ENCODE measurements at places on chromosomes 2 and 18.

DNA sequence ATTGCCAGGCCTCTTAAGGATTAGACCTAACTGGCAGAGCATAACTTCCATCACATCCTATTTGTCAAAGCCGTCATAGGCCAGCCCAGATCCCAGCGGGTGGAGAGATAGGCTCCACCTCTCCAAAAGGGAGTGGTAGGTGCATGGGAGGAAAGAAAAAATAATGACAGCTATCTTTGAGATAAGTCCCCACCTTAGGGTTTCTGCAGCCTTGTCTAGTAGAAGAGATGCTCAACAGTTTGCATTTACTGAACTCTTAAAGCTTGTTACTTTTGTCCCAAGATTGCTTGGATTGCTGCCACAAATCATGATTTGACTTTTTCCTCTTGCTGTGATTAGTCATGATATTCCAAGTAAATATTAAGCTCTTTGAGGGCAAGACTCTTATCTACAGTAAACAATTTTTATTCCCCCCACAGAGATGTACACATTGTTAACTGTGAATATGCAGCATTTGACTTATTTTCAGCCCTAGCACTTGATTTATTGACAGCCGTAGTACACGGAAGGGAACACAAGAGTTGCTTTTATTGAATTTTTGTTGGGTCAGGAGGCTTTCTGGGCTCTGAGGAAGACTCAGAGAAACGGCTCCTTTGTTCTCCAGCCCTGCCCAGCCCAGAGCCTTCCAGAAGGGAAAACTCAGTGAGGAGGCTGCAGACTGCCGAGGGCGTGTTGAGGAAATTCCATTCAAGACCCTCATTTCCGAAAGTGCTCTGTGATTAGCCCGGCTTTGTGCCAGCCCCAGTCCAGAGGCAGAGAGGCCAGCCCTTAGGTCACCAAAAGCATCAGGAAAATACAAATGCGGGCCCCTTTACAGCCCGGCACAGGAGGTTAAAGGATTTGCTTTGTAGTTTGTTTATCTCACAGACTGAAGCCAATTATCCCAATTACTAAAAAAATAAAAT is 75.5 kb upstream of the ZNF532 start:
- DNase-seq: no peak

DNA sequence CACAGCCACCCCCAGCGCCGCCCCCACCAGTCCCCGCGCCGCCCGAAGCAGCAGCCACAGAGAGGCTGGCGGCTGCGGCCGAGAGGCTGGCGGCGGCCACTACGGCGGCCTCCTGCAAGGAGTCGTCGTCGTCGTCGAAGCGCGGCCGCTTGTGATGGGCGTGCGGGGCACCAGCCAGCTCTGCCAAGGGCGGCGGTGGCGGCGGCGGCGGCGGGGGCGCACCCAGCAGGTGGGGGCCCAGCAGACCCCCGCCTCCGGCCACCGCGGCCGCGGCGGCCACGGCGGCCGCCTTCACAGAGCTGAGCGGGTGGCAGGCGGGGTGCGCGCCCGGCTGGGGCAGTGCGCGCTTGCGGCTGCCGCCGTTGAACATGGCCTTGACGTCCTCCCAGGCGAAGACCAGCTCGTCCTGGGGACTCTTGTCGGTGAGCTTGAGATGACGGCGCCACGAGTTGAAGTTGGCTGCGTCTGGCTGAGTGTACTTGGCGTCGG is 3.3 kb downstream of the SKOR2 start:
- no peak for DNase-seq

GRCh38 chr2:38547791-38548190 is 54.9 kb downstream of the HNRNPLL start:
- no peak for DNase-seq

DNA sequence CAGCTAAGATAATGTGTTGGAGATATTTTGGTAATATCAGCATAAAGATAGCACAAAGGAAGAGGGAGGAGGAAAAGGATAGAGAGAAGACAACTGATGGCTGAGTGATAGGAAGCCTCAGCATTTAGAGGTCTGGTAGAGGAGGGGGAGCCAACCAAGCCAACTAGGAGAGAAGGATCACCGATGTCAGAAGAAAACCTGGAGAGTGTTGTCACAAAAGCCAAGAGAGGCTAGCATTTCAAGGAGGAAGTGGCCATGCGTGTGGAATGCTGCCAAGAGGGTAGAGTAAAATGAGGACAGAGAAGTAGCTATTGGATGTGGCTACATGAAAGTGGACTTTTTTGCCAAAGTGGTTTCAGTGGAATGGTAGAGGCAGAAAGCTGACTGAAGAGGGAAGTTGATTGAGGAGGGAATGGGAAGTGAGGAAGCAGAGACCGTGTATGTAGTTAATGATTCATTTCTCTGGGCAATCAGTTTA is 34.3 kb downstream of the LCLAT1 start:
- DNase-seq: no peak

DNA sequence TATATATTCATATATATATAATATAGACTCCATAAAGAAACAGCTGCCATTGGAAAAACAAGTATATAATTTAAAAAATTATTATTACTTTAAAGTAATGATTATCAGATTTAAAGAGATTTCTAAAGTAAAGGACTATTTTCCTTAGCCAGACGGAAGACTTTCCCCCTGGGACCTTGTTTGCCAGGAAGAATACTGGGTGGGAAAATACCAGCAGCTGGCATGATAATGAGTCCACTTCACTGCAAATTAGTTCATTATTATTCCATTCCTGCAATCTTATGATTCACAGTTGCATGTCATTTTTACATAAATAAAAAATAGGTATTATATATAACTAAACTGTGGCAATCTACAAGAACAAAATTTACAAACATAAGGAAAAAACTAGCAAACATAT is 339.8 kb upstream of the CDH7 start:
- DNase-seq: no peak

- no peak for DNase-seq
Observed at GRCh38 chr2:174344716-174345461, 10.1 kb downstream of the SP9 start.

- DNase-seq: no peak
Observed at GRCh38 chr18:902229-902628, 2.4 kb upstream of the ADCYAP1 start.

GRCh38 chr18:74541703-74542555 is 7.6 kb downstream of the CNDP1 start:
- no peak for DNase-seq

GRCh38 chr18:9804517-9805104 is 81.2 kb upstream of the TXNDC2 start:
- no peak for DNase-seq

GRCh38 chr2:68997401-68997800 is 15.6 kb upstream of the ANTXR1 start:
- DNase-seq: no peak

DNA sequence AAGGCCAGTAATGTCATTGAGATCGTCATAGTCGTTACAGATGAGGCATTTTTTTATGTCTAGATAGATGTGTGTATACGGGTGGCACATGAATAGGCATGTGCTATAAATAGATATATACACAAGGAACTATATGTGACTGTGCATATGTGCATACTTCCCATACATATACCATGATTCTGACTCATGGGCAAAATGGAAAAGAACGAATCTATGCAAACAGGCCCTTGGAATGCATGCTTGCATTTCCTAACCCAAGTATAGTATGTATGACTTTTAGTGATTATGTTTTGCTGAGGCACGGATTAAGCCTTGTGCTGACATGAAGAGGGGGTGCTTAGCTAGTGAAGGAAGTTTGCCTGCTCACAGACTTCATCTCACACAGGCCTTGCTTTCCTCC is 111.7 kb downstream of the BCL11A start:
- no peak for DNase-seq

DNA sequence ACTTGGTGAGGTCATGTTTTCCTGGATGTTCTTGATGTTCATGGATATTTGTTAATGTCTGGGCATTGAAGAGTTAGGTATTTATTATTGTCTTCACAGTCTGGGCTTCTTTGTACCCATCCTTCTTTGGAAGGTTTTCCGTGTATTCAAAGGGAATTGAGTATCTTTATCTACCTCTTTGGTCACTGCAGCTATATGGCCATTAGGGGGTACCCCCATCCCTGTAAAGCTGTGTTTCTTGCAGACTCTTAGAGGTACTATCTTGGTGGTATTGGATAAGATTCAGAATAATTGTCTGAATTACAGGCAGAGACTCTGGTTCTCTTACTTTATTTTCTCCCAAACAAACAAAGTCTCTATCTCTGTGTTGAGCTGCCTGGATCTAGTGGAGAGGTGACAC is 401.6 kb upstream of the FSIP2 start:
- DNase-seq: no peak

- no peak for DNase-seq
Observed at GRCh38 chr18:37107748-37108522, 279.0 kb downstream of the KIAA1328 start.

- DNase-seq: no peak
Observed at GRCh38 chr2:118671701-118672454, 175.6 kb downstream of the EN1 start.

- no peak for DNase-seq
Observed at GRCh38 chr2:231890896-231891513, 35.2 kb downstream of the NPPC start.

GRCh38 chr2:201007584-201007998 is 44.1 kb upstream of the ORC2 start:
- DNase-seq: no peak

DNA sequence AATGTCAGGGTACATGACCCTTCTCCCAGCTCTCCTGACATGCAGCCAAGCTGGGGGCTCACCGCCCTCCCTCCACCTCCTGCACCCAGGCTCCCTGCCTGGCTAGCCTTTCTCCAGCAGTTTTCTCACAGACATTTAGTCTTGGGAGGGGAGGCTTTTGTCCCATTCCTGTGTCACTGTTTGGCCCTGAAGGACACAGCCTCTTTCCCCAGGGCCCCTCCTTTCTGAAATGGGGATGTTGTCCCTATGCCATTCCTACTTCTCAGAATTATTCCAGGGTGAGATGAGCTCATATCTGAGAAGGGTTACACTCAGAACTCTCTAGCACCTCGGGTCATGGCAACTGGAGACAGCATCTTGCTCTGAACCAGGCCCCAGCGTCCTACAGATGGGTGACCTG is 47.3 kb upstream of the MRPL33 start:
- no peak for DNase-seq

DNA sequence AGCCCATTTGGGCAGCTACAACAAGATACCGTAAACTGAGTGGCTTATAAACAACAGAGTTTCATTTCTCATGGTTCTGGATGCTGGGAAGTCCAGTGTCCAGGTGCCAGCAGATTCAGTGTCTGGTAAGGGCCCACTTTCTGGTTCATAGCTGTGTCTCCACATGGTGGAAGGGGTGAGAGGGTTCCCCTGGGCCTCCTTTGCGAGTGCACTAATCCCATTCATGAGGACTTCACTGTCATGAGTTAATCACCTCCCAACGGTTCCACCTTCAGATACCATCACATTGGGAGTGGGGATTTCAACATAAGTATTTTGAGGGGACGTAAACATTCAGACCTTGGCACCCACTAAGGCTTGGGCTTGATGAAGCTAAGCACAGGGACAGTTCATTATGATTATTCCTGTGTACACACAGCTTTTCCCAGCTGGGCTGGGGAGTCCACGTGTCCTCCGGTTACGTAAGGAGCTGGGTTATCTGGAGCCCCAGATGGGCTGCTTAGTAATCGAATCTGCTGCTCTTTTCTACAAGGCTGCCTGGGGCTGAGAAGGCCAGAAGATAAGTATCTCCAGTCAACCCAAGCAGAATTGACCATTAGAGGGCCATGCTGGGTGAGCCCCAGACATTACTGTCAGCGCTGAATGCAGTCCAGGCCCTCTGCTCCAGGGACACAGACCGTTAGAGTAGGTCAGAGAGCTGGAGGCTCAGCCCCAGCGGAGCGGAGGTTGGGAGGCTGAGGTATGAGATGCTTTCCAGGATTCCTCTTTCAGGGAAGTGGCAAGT is 42.7 kb downstream of the EPAS1 start:
- DNase-seq: no peak

- DNase-seq: no peak
Observed at GRCh38 chr2:159589286-159589685, 27.1 kb downstream of the BAZ2B start.

- DNase-seq: no peak
Observed at GRCh38 chr2:222295368-222296062, 3.3 kb downstream of the PAX3 start.

GRCh38 chr2:141728142-141728541 is 402.7 kb downstream of the LRP1B start:
- DNase-seq: no peak

All from AG04450 (cell line).